Left ventricle myocardium superior (tissue), 1 donor: ENCODE measurements at places on chromosomes 7 and 10. TPM values are rescaled to one million over a fixed set of nuclear protein-coding genes. Genes with fewer than 3 reads are reported as not detected.

GIMAP2 gene
- 6.9 TPM for total RNA-seq

PILRA gene
- total RNA-seq, result 3.2 TPM

INA gene
- total RNA-seq, result not detected

GATA3 gene
- total RNA-seq, result 1.1 TPM

CFAP70 gene
- total RNA-seq, result 1.7 TPM

RET gene
- 8.4 TPM for total RNA-seq

HYAL4 gene
- total RNA-seq, result not detected

GPR15LG gene
- total RNA-seq, result not detected

STOX1 gene
- total RNA-seq, result 0.15 TPM

AGAP3 gene
- 69.7 TPM for total RNA-seq

SEMA3D gene
- total RNA-seq, result 0.94 TPM
